Anterior cingulate cortex (tissue), 58 donors: ENCODE measurements at places on chromosomes 4 and X.

DNA sequence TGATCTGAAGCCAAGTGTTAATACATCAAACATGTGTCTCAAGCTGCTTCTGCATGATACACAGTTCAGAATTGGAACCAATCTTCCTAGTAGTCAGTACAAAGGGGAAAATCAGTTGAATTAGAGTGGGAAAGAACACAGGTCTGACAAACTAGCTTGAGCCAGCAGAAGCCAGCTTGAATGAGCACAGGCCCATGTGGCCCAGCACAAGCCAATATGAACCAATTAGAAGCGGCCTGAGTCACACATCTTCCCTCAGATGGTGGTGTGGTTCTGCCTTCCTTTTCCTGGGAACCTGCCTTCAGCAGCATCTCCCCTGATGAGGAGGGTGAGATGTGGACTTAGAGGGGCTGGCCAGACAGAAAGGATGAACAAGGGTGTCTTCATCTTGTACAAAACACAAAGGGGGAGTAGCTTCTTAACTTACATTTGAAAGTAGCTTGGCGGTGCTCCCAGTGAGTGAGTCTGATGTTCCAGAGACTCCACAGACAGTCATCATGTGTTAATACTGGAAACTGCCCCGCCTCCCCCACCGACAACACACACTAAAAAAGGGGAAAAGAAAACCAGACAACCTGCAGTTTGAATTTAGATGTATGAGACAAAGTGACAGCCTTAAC is 72.0 kb downstream of the FRMPD4 start:
- no peak for DNase-seq

- DNase-seq: no peak
Observed at GRCh38 chr4:102623622-102624021, 122.5 kb downstream of the NFKB1 start.

GRCh38 chr4:6763330-6763851 is 19.1 kb upstream of the KIAA0232 start:
- no peak for DNase-seq

DNA sequence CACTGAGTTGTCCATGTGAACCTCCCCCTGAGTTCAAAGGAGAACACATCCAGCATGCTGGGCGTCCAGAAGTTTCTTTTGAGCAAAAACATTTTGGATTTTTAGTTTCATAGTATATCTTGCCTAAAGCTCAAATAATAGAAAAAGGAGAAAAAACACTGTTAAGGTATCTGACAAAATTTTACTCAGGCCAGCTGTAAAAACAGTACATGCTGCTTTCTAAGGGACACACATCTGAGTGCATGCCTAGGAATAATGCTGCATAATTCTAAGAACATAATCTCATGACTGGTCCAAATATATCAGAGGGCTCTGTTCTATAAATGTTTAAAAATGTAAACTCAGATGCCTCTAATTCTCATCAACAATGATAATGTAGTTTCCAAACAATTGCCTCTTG is 561.3 kb upstream of the INTU start:
- no peak for DNase-seq

- no peak for DNase-seq
Observed at GRCh38 chr4:166165829-166166420, 292.9 kb downstream of the TLL1 start.

- DNase-seq: no peak
Observed at GRCh38 chr4:95585016-95585695, 36.4 kb upstream of the UNC5C start.

DNA sequence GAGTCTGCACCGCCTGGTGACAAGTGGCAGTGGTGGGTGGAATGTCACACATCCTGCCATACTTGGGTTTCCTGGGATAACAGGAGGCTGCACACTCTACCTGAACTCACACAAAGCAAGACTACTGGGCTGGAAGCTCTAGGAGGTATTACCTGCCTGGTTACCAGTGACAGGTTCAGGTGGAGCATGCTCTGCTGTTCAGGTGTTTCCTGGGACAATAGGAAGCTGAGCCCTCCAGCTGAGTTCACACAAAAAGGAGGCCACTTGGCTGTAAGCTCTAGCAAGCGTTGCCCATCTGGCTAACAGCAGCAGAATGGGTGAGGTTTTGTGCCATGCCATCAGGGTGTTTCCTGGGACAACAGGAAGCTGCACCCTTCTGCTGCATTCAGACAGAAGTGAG is 17.4 kb upstream of the UGT2B7 start:
- no peak for DNase-seq

GRCh38 chrX:38796946-38797345 is 4.3 kb upstream of the MID1IP1 start:
- DNase-seq: no peak

DNA sequence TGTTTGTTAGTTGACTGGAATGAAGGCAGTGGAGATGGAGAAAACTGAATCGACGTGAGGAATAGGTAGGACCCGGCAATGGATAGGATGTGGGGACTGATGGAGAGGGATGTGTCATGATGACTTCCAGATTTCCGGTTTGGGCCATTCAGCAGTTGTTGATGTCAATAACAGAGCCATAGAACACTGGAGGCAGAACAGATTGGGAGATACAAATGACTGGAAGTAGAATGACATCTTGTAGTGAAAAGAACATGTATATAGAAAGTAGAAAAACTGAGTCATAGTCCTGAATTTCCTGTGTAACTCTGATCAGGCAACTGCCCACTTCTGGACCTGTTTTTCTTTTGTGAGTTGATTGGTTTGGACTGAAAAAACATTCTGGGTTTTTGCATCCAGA is 24.5 kb downstream of the CETN2 start:
- DNase-seq: no peak

GRCh38 chrX:73977542-73978169 is 326.3 kb upstream of the ZCCHC13 start:
- no peak for DNase-seq

GRCh38 chr4:182533964-182534363 is 290.8 kb downstream of the TENM3 start:
- DNase-seq: no peak

DNA sequence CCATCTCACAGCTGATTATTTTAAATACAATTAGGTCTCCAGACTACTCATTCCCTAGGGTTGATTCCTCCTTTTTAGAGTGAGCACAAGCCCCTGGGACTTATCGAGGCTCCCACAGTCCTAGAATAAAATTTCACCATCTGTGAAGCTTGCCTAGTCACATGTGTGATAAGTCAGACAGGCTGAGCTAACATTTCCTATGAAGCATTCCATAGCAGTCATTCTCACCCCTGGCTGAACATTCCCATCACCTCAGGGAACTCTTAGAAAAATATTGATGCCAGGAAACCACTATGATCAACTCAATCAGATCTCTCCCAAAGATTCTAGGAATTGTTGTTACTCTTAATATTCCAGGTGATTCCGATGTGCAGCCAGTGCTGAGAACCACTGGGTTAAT is 37.7 kb downstream of the ARHGEF9 start:
- DNase-seq: no peak

DNA sequence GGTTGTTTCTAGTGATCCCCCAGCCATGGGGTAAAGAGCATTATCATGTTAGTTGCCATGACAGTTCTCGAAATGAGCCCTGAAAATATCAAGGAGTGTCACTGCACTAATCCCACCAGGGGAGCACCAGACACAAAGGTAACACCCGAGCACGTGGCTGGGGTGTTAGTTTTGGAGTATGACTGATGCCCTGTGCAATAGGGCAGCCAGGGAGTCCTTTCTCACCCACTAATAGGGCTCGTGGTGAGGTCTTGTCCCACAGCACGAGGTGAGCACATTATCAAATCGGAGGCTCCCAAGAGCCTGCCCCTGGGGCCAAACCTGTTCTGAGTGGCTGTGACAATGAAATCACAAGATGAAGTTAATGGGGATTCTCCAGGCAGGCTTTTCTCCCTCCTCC is 9.6 kb downstream of the MAMLD1 start:
- no peak for DNase-seq

- DNase-seq: no peak
Observed at GRCh38 chrX:109374262-109374960, 107.5 kb downstream of the GUCY2F start.

DNA sequence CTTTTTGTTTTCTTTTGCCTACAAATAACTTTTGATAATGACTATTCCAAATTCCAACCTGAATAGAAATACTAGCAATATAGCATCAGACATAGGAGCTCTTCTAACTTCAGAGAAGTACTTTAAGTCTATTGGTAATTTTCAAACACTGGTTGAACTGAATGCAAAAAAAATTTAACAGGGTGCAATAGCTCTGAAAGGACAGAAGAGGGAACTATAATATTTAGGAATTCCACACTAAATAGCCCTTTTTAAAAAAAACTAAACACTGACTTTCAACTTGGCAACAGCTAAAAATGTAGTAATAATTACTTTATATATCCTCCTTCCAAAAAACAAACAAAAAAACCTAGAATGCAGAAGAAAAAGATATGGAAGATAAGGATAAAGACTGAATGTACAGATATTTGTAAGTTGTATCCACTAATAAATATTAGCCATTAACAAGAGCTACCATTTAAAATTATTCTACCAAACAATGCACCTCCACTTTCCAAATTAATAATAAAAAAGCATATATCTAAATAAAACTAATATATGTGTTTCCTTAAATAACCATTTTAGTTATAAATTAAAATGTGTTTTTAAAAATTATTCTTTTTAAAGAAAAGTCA is 81.4 kb downstream of the FBXW7 start:
- no peak for DNase-seq

- no peak for DNase-seq
Observed at GRCh38 chr4:175787546-175787945, 24.5 kb downstream of the GPM6A start.

DNA sequence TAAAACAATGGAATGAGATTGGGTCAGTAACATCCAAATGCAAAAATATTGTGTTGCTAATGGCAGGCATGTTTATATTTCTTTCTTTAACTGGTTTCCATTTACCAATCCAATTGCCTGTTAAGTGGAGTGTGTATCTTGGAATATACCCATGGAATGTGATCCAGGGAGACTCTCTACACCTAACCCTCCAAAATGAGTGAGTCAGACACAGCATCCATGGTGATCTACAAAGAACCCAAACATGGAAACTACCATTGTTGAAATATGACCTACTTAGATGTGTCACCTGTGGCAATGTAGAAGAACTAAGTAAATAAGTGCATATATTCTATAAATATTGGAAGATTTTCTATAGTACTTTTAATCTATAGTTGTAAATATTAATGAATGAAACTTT is 110.3 kb downstream of the AREG start:
- DNase-seq: no peak

DNA sequence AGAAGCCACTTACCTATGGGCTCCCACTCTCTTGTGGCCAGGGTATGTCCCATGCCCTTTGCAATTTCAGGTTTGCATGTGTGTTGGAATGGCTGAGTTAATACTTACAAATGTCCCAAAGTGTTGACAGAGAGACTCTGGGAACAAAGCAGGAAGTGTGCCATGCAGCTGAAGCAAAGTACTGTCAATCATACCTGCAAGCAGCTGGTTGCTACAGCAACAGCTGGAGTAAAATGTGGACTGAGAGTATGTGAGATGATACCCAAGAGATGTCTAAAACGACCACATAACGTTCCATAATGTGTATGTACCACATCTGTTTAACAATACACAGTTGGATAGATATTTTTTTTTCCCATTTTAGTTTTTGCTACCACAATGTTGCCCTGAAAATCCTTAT is 82.8 kb upstream of the CAMK2D start:
- DNase-seq: no peak

- no peak for DNase-seq
Observed at GRCh38 chr4:169225812-169226211, 44.9 kb downstream of the SH3RF1 start.

DNA sequence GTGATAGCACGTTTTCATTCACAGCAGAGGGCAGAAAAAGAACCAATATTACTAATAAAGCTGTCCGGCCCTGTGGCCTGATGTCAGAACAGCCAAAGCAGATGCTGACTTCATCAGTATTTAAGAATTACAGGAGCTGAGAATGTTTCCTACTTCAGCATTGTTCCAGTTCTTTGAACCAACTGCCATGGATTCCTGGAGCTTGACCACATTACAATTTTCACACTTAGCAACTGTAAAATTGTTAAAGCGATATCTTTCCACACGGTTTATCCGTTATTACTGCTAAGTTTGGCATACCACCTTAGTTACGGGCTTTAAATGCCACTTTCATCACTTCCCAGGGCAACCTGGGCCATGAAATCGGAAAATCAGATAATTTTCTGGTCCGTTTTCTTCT is 118.2 kb downstream of the EPHA5 start:
- no peak for DNase-seq

DNA sequence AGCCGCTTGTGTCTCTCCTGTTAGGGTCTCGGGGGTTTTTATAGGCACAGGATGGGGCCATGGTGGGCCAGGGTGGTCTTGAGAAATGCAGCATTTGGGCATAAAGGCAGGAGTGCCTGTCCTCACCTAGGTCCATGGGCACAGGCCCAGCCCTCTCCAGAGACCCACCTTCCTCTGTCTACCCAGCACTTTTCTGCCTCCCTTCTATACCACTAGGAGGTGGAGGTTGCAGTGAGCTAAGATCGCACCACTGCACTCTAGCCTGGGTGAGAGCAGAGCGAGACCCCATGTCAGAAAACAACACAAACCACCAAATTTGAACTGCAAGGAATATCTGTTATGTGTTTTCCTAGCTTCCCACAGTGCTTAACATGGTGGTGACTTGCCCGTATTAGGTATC is 38.0 kb downstream of the MOB1B start:
- DNase-seq: no peak

- no peak for DNase-seq
Observed at GRCh38 chr4:2045518-2045951, 13.6 kb upstream of the NAT8L start.

DNA sequence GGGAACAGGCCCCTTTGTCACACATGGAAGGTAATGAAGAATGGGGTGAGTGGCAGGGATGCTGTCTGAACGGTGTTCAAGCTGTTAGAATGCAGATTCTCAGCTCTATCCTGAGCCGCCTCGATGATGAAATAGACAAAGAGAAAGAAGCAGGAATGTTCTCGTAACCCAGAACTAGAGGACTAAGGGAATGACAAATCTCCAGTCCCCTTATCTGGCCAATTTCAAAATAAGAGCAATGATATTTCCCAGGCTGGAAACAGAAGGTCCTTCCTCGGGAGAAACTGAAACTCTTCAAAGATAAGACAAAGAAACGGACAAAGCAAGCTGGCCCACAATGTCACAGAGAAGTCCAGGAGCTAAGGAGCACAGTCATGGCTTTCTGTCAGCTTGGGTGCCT is 29.5 kb upstream of the MTNR1A start:
- DNase-seq: no peak

DNA sequence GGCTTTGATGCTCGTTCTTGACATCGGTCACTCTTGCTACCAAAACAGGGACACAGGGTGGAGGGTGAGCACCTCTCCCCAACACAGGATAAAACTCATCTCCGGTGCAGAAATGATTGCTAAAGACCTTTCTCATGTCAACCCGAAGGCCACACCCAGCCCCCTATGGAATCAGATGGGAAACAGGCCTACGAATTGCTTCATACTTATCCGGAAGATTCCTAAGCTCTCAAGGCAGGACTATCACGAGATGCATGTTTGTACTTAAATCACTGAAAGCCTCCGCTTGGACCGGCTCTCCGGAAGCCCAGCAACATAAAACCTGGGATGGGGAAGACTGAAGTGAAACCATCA is 74.9 kb downstream of the MTMR1 start:
- no peak for DNase-seq

- DNase-seq: no peak
Observed at GRCh38 chr4:56321251-56321650, 66.0 kb downstream of the AASDH start.
